ENCODE measurements at places on chromosomes 4 and X.

DNA sequence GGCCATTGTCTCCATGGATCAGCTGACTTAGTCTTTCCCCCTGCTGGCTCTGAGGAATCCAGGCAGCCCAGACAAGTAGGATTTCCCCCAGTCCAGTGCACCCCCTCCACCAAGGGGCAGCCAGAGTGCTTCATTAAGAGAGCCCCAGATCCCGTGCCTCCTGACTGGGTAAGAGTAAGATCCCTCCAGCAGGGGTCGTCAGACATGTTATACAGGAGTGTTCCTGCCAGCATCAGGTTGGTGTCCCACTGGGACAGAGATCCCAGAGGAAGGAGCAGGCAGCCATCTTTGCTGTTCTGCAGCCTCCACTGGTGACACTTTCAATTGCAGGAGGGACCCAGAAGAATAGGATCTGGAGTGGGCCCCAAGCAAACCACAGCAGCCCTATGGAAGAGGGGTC lies 29.0 kb upstream of the INPP4B start:
- no peak for DNase-seq

GRCh38 chr4:165364452-165365080 lies 14.2 kb upstream of the CPE start:
- no peak for DNase-seq

DNA sequence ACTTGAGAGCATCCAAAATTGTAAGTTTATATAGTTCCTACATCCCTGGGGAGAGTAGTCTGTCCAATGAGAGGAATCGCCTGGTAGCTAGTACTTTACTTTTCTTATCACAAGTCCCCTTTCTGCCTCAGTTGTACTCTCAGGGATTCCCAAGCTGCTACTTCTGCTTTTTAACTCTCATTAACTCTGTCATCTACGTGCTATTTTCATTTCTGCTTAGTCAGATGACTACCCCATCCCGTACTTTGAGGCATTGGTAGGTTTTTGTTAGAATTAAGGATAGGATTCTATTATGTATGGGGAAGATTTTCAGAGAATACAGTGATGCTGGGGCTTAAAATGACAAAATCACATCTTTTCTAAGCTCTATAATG lies 24.7 kb downstream of the RBPJ start:
- no peak for DNase-seq

- no peak for DNase-seq
Observed at GRCh38 chrX:45935408-45935807, 609.8 kb downstream of the ZNF674 start.

DNA sequence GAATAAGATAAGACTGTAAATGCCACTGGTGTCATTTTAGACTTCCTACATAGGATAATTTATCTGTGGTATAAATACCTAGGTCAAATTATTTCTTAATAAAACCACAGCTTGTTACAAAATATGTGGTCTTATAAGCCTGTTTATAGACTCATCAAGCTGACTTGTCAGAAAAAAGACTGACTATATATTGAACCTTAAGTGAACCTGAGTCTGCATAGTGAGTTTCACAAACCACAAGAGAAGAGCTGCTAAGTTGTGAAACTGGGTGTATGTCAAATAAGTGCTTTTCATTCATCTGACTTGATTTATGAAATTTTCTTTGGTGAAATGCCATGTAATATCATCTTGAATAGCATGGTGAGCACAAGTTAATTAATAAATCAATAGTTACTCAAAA lies 48.4 kb upstream of the TMPRSS11A start:
- no peak for DNase-seq

DNA sequence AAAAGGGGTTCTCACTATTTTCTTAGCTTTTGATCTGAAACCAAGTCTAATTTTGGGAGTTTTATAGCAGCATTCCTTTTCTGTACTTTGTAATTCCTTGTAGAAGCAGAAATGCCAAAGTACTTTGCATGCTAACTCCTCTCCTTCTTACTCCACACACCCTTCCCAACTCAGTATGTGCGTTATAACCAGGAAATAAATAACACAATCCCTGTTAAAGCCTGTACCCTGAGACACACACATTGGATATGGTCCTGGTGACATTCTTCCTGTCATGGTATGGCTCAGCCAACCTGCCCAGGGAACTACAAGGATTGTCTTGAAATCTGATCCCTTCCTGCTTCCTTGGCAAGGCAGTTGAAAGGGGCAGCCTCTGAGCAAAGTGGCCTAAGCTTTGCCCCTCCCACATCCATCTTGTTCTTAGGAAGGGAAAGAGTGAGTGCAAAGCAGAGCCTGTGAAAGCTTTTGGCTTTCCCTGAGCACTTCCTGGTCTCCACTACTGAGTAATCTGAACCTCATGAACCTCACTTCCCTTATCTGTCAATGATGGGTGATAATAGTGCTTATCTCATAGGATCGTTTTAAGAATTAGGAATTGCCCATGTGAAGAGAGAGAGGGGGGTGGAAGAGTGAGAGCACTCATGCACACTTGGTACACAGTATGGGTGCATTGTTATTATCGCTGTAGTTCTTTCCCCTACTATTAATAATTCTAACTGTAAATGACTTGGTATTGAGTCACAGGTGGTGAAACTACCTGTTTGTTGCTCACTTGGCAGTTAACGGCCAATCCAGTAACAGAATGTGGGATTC lies 109.3 kb downstream of the AFF2 start:
- peak; percentile 1 for DNase-seq

DNA sequence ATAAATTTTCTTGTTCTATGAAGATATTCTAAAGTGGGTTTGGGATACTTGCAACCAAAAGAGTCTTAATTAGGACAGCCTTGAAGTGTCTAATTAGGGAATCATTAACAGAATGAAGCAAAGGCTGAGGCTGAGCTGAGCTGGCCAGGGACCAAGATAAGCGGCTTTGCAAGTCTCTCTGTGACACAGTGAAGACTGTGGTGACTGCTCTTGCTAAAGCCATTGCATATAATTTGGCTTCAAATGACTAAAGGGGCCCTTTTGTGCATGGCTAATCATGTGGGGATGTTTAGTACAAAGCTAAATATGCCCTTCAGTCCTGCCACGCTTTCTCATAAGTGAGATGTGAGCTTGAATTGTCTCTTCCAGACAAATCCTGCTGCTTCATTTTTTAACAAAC lies 31.2 kb upstream of the GYPA start:
- DNase-seq = no peak

All from NCI-H187 treated with DMSO at 0.1 percent for 48 hours (cell line).